B cell (primary cell): ENCODE measurements at places on chromosomes 3 and 15.

- no peak for DNase-seq
Measured at GRCh38 chr3:159829539-159830227, 159.0 kb upstream of the IL12A start.

DNA sequence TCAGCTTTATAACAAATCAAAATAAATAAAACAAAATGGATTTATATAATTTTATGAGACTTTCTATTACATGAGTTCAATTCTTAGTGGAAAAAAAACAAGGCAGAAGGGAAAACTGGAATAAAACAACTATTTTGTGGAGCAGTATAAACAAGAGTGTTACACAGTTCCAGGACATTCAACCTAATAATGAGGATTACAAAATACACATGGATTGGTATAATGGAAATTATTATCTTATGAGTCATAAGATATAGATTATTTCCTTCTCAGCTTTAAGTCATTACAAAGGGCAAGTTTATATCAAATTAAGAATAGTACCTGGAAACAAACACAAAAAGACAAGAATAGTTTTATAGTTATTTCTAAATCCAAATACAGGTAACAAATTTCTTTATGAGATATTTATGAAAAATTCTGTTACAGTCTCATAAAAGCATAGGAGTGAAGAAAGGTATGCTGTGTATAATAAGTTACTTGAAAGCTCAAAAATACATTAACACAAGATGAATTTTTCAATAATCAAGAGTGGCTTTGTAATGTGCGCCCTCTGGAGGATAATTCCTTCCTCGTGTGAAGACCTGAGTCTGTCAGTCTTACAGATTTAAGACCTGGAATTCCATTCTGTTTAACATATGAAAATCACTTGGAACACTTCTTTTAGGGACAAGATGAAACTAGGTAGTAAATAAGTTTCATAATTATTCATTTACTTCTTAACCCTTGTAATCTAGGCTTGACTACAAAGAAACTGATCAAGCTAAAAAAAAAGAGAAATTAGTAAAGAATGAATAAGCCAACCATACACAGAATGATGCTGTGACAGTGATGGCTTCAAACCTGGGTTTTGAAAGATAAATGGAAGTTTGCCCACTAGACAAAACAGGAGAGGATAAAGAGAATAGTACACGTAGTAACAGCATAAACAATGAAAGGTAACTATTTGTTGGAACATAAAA lies 9.5 kb downstream of the COPS2 start:
- DNase-seq: peak; percentile 53

GRCh38 chr3:123720638-123721037 lies 135.8 kb upstream of the HACD2 start:
- DNase-seq: no peak

DNA sequence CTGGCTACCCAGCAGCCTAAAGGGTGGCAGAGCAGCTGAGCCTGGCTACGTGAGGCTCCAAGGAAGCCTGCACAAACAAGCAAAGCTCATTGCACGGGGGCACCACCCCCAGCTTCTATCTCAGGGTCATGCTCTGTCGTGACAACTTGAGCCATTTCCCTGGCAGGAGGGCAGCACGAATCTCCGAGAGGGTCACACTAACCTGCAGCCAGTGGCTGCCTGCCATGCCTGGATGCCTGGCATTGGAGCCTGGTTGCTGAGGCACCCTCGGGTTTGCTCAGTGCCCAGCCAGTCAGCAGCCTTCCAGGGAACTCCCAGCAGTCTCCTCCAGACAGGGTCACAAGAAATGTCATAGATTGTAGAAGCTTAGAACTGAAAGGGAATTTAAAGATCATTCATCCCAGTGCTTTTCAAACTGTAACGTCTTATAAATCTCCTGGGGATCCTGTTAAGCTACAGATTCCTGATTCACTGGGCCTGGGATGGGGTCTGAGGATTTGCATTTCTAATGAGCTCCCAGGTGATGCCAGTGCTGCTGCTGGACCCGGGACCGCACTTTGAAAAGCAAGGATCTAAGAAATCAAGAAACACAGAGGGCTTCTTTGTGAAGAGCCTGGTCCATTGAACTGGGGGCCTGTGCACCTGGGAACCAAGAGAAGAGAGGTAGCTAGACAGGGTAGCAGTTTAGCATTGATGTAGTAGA lies 48.4 kb downstream of the TMEM266 start:
- no peak for DNase-seq

DNA sequence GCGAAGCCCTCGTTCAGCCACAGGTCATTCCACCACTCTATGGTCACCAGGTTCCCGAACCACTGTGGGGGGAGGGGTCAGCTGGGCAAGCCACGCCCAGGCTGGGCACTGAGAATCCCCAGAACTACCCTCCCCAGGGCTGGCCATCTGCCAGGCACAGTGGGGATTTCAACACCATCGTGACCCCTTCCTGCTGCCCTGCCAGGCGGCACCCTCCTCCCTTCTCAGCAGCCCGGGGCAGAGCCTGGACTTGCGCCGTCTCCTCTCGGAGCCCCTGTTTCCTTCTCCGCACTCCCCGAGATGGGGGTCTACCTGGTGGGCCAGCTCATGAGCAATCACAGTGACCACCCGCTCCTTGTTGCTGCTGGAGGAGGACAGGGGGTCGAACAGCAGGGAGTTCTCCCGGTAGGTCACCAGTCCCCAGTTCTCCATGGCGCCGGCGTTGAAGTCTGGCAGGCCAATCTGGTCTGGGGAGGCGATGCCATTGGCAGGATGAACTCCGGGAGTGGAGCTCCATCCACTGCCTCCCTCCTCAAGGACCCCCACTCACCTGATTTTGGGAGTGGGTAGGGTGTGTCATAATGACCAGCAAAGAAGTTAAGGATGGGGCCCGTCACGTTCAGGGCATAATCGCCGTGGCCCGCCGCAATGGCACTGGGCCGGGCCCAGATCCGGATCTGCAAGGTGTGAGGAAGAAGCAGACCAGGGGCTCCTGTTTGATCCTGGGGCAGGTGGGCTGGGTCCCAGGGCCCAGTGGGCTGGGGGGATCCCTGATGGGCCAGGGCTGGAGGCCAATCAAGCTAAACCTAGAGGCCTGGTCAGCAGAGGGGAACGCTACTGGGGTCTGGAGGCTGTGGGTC lies 10.5 kb downstream of the ANPEP start:
- DNase-seq: no peak

DNA sequence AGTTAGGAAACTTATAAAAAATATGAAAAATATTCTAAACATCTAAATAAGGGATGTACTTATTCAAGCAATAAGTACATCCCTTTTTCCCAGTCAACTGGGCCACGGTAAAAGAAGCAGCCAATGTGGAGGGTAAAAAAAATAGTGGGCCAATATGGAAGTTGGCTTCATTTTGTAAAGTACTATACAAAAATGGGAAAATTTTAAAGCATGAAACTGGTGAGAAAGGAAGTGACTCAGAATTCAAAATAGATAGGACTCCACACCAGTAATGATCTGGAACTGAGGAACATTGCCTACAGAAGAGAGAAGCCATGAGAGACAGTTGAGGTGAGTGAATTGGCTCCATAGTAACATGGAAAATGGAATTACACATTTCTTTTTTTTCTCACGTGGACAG lies 108.9 kb downstream of the FNDC3B start:
- no peak for DNase-seq

DNA sequence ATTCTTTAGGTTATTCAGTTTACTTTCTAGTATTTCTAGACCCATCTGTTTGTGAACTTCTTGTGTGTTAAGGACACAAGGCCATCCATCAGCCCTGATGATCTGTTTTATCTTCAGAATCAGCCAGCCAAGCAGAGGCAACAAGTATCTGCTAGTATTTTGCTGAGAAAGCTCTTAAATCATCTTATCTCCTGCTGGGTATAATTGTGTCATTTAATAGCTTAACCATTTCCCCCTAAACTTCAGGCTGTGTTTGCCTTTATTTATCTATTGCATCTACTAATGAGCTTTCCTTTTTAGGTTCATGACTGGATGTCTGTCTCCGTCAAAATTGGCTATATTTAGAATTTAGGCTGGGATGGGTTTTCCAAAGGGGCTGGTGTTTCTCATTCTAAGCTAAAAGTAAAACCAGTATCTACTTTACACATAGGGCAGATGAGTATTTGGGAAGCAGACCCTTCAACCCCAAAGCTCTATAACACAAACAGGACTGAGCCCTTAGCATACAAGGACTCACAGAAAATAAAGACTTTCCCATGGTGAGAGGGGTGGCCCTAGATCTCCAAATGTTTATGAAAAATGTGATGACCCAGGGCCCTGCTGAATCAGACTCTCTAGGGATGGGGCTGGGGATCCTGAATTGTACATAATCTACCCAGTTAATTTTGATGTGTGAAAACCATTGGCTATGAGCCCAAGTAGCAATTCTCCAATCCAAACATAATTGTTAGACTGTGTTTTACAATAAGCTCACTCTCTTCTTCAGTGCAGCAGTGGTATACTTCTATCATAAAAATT lies 65.3 kb upstream of the PSMD6 start:
- no peak for DNase-seq

GRCh38 chr3:126158912-126159454 lies 21.4 kb downstream of the ALDH1L1 start:
- DNase-seq: no peak

DNA sequence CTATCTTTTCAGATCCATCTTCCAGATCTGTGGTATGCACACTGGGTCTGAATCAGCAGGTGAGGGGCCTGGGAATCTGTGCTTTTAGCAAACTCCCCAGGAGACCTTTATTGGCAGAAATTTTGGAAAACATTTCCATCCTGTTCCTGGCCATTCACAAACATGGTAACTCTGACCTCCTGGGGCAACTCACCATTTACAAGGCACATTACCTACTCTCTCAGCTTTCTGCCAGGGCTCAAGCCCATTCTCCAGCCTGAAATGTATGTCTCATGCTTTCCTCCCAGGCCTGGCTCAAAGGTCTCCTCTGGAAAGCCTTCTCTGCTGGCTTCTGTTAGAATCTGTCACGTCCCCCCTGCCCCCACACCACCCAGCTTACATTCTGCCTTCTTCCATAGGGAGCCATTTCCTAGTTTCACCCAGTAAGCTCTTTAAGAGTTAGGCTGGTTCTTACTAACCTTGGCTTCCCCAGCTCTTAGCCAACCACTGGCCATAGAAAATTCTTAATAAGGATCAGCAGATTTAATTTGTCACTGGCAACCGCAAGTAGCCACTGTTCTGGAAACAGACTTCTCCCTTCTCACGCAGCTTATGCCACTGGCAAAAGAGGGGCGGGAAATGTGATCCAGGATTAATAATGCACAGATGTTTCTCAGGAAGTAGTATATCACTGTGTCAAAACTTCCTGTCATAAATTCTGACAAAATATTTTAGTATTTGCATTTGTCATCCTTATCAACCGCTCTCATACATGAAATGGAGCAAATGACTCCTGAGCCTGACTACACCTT lies 55.0 kb downstream of the RORA start:
- DNase-seq: no peak

- DNase-seq: no peak
Measured at GRCh38 chr3:113304102-113304501, 92.7 kb downstream of the BOC start.

DNA sequence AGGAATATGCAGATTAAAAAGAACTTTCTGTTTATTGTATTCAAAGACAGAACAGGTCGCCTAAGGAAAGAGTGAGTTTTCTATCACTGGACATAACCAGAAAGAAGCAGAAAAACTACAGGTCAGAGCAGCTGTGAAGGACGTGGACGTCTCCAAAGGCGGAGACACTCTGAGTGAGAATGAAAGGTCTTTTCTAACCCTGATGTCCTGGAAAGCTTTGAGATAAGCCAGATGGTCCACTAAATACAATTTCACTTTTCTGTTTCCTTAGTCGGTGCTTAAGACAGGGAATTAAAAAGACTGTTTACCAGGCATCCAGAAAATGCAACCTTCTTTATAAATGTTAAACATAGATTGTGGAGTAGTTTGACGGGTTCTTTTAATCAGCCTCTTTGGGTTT lies 360.4 kb downstream of the FGF12 start:
- no peak for DNase-seq

DNA sequence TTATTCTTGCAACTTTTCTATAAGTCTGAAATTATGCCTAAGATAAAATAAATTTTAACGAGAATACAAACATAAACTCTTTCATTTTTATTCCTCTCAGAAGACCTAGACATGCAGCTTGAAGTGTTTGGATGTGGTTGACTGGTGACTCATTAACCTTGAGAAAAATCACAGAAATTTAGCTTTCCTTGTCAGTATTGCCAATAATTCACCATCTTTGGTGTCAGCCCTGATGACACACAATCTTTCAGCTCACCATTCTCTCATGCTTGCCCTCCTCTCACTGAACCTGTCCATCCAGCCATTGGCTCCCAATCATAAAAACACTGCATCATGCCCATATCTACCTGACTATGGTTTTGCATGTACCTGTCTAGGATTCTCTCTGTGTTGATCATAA lies 22.6 kb upstream of the TNFAIP8L3 start:
- no peak for DNase-seq

- DNase-seq: no peak
Measured at GRCh38 chr15:49313650-49314049, 109.4 kb upstream of the FGF7 start.

GRCh38 chr15:101018016-101018415 lies 98.9 kb downstream of the LRRK1 start:
- DNase-seq: no peak

DNA sequence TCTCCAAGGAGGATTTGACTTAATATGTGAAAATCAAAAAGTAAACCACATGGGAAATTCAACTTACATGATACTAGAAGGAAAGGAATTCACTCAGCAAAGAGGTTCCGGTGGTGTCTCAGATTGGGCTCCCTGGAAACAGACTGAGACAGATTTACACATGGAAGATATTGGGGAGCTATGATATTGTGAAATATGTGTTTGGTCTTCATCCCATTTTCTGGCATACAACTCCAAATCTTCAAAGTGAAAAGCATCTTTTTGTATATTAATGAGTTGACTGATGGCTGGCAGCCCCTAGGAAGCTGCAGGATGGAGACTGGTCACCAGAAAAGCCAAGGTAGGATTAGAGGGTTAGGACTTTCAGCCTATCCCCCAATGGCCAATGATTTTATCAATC lies 29.3 kb downstream of the GRK7 start:
- no peak for DNase-seq

DNA sequence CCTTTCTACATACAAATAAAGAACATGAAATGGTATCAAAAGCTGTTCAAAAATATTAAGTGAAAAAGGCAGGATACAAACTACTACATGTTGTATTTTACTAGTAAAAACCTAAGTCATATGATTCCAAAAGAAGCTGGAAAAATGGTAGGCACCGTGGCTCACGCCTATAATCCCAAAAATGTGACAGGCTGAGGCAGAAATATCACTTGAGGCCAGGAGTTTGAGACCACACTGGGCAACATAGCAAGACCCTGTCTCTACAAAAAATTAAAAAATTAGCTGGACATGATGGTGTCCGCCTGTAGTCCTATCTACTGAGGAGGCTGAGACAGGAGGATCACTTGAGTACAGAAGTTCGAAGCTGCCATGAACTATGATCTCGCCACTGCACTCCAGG lies 1.7 kb downstream of the EMC7 start:
- no peak for DNase-seq

DNA sequence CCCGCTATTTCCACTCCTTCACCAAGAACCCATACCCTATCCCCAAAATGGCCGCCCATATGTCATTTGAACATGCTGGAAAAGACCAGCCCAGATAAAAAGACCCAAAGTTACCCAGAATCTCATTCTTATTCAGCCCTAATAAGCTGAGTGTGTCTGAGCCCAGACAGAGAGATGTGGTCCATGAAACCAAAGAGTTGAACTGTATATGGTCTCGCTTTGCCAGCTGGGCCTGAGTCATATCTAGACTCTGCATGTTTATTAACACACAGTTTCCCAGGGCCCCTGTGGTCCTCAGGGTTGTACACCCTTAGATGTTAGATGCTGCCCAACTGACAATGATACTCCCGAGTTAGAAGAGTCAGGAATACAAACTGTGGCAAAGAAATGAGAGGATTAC lies 201.9 kb upstream of the STRIT1 start:
- no peak for DNase-seq
